Cortex of kidney (tissue), 1 donor: ENCODE measurements at places on chromosomes 4 and X.

GRCh38 chr4:69896530-69897116 lies 34.2 kb upstream of the CSN1S1 start:
- DNase-seq, result no peak

DNA sequence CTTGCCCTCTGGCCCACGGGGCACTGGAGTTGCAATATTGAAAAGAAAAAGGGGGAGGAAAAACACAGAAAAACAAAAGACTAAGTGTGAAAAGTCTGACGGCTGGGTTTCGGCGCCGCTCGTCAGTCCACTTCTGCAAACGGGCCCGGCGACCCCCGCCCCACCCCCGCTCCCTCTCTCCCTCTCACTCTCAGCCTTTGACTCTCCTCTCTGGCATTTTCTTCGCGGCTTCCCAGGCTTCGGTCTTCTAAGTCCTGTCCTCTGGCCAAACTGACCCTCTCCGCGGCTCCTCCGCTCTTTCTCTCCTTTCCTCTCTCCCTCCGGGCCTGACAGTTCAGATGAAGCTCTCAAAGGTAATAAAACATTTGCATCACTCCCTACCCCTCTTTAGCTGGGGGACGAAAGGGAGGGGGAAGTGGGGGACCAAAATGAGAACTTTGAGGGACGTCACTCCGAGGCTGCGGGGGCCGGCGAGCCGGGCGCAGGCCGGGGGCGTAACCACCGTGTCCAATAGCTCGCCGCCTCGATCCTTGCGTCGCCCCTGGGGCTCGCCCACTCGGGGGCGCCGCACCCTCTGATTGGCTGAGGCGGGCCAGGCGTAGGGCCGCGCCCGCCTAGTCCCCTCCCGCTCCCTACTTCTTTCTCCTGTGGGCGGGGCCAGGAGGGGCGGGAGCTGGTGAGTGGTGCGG lies at the start of gene NKX6-1:
Gene NKX6-1, minus strand, starts transcription at position 358 of the 689 bp plus-strand sequence. CDS start 1,064 bp downstream, outside the sequence.
- DNase-seq, result no peak

GRCh38 chrX:42943051-42943974 lies 165.3 kb upstream of the PPP1R2C start:
- DNase-seq, result no peak

DNA sequence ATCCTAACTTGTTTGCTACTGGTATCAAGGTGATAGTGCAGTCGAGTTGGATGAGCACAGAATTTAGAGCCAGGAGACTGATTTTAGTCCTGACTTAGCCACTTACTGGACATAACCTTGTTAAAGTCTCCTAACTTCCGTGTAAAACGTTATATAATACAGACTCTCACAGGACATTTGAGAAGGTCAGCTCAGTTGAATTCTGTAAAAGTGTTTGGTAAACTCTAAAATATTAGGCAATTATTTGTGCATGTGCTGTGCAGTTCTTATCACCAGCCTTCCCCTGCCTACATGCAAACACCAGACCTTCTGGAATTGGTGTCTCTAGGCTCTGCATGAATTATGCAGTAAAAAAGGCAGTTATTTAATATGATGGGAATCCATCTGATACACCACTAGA lies 45.4 kb downstream of the FNIP2 start:
- DNase-seq, result no peak

DNA sequence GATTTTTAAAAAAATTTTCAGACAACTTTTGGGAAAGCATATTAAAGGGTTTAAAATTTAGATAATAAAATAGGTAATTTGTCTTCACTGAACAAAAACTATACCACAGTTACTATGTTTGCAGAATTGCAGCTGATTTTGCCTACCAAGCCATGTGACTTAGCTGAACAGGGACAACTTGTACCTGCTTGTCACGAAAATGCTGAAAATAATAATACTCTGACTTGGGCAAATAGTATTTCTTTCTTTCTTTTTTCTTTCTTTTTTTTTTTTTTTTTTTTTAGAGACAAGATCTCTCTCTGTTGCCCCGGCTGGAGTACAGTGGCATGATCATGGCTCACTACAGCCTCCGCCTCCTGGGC lies 225.2 kb upstream of the PPP1R2C start:
- no peak for DNase-seq

- no peak for DNase-seq
Measured at GRCh38 chr4:175827516-175827915, 15.5 kb upstream of the GPM6A start.

GRCh38 chrX:135295238-135295943 lies 13.9 kb upstream of the ETDC start:
- DNase-seq, result no peak

DNA sequence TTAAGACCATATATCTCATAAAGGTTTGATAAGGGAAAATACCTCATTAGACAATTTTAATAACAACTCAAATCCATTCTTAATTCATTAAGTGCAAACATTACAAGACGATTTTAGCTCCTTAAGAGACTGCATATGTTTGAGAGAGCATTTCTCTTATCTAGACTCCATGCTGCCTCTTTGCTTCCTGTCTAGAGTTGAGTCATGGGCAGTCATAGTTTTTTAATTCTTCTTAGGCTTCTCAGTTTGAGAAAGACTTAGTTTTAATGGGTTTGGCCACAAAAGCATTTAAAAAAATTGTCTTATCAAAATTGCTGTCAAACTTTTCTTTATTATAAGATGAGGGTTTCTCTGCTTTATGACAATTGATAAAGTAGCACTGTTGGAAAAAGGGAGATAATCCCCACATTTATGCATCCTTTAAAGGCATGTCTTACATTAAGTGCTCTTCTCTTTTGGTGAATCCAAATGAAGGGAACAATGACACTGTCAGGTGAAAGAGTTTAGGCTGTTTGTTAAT lies 713.4 kb downstream of the PCDH18 start:
- no peak for DNase-seq

DNA sequence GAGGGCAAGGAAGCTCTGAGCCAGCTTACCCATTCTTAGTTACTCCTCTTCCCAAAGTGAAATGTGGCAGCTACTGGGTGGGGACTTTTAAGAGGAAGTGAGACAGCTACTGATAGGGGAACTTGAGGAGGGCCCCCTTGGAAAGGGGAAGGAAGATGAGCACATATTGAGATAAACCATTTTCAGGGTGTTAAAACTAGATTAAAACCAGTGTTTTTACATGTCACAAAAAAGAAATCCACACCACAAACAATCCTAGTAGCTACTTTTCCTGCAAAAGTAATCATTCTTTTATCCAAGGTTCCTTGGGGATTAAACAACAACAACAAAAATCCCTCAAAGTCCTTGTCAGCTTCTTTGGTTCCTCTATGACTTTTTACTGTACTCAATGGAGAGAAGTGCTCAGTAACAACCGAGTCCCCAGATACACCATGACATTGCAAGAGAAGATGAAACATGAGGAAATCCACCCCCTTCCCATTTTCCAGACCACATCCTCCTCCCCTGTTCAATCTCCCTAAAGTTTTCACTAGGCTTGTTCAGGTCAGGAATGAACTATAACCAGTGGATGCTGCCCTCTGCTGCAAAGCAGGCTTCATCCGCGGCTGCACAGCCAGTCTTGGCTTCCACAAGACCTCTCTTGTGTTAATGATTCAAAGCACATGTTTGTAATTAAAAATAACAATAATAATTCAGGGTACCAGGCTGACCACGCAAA lies 113.5 kb upstream of the TMEM164 start:
- DNase-seq, result no peak

DNA sequence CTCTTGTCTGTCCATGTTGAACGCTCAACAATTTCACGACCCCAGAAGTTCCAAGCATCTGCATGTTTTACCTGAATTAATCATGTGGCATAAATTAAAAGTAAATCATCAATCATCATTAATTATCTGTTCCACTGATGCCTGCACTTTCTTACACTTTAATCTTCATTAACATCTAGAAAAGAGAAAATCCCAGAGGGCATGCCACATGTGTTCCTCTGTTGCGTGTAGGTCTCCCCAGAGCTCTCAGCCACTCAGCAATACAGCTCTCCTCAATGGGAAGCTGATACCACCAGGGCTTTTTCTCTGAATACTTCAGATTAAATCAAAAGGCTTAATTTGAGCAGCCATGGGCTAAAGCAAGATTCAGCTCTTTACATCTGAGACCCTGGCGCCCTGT lies 722.4 kb upstream of the TENM3 start:
- no peak for DNase-seq

- no peak for DNase-seq
Measured at GRCh38 chr4:40719008-40719623, 30.6 kb upstream of the NSUN7 start.

GRCh38 chrX:107731831-107732502 lies 43.6 kb downstream of the TSC22D3 start:
- DNase-seq, result peak; percentile 30

- DNase-seq, result no peak
Measured at GRCh38 chrX:148741441-148741840, 241.0 kb downstream of the AFF2 start.
